ENCODE measurements at places on chromosomes 2 and 18.
A peak's percentile ranks its signal among the peaks of the same experiment; 100 is the strongest.

- DNase-seq = no peak
These were observed 83.7 kb downstream of the CERKL start for GRCh38 chr2:181573140-181573736.

DNA sequence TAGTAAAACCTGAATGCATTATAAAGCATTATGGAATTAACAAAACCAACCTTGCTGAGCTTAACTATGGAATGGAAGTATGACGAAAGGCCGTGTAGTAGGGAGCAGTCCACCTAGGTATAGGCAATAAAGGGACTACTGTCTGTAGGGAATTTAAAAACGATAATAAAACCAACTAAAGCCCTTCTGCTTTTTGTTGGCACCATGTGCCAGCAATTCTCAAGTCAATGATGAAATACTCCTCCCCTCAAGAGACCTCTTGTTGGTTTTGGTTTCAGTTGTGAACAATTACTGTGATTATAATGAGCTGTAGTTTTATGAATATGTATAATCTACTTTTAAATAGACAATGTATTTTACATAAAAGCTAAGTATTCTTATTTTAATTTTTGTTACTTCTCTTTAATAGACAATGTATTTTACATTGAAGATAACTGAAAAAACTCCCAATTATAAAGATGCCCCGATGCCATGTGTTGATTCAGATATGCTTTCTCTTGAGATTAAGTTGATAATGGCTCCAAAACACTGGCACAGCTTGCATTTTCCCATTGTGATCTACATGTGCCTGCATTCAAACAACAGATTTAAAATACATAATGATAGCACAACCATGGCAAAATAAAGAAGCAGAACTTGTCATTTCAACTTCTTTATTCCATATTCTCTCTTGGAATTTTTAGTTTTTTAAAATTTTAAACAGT is 55.5 kb upstream of the ZDBF2 start:
- no peak for DNase-seq

DNA sequence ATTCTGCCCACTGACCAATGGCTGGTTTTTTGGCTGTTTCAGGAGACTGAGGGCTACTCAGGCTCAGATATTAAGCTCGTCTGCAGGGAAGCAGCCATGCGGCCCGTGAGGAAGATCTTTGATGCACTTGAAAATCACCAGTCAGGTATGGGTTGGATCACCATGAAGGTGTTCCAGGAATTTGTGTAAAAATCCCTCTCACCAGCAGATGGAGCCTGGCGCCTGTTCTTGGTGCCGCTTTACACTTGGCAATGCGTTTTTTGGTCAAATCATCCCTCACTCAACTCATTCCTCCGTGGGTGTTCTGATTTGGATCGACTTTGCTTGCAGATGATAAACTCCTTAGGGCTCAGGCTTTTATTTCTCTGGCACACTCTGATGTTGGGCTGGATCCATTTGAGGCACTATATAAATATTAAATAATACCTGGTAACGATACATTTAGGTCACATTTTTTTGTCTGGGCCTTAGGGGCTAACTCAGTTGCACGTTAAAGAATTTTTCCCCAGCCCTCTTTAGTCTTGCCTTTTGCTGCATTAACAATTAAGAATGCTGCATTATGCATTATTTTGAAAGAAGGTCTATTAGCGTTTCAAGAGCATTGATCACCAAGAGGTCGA is 50.0 kb downstream of the HDHD2 start:
- DNase-seq = peak; percentile 52

- DNase-seq = no peak
These were observed 236.3 kb downstream of the AGAP1 start for GRCh38 chr2:235730115-235730514.

- peak; percentile 10 for DNase-seq
These were observed 181.7 kb downstream of the ANAPC1 start for GRCh38 chr2:111702119-111702803.

GRCh38 chr2:133314795-133315194 is 253.5 kb downstream of the NCKAP5 start:
- no peak for DNase-seq

DNA sequence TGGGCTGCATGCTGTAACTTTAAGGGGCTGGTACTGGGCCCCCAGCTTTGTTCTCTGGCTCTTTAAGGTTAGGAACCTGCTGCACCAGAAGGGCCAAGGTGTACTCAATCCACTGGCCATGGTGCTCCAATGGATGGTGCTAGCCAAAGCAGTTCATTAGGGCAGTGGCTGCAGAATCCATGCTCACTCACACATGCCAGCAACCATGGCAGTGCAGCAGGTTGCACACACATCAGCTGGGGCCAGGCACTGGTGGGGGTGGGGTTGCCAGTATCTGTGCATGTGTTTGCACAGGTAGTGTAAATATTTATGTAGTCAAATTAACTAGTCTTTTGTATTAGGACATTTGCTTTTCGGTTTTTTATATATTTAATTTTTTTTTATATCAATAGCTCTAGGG is 228.3 kb upstream of the EPC2 start:
- no peak for DNase-seq

GRCh38 chr2:71235930-71236587 is 9.2 kb upstream of the PAIP2B start:
- DNase-seq = no peak

DNA sequence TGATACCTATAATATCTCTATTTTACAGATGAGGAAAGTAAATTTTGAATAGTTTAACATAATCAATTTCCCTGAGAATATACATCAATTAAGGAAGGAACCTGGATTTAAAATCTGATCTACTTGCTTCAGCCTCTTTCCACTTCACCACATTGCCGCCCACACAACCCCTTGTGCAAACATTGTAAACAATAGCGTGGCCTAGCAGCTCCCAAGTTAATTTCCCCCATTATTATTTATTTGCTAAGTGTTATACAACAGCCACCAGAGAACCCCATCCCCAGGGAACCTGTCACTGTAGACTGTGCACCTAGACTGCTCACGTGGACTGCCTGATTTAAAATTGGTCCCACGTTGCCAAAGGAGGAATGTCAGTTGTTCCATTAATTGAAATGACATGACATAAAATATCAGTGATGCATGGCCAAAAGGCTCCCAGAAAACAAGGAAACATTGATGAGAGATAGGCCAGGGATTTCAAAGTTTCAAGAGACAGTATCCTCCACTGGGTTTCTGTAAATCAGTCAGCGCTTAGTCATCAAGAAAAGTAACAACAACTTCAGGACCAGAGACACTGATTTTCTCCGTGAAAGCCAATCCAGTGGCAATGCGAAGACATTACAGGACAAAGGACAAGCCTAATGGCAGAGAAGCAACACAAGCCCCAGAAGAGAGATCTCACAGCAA is 41.3 kb downstream of the SCG2 start:
- DNase-seq = no peak

- DNase-seq = no peak
These were observed 260.6 kb upstream of the LINC00305 start for GRCh38 chr18:64409511-64409910.

GRCh38 chr2:146807568-146808168 is 1037.2 kb upstream of the ACVR2A start:
- DNase-seq = no peak

GRCh38 chr18:73708591-73708990 is 439.0 kb downstream of the FBXO15 start:
- no peak for DNase-seq

GRCh38 chr2:127176371-127177311 is 43.5 kb downstream of the CYP27C1 start:
- DNase-seq = no peak

DNA sequence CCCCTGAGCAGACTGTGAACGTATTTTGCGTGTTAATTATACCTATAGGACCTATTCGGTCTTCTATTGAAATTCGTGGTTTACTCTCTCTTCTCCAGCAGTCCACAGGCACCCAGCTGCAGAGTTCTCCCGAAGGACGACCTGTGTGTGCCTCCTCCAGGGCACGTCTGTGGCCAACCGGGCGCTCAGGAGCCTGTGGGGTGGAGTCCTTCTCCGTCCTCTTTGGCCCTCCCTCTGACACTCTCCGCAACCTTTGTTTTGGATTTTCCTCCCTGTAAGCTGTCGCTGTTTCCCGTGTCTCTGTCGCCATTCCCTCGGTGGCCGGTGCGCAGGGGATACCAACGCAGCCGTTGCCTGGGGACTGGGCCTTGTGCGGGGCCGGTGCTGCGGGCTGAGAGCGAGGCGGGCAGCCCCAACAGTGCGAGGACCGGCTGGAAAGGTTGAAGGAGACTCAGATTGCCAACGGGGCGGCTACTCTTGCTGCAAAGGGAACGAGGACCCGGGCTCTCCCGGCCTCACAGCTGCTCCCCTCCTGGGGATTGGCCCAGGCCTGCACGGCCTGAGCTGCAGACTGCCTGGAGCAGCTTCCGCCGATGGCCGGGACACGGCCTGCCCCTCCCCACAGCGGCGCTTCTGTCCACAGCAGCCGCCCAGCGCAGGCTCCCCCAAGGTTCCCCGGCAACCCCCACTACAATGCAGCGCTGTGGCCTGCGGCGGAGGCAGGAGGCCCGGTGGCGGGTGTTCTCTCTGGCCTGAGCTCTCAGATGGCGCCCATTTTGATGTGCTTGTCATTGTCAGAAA is 221.0 kb downstream of the MTX2 start:
- no peak for DNase-seq

- no peak for DNase-seq
These were observed 918 bp upstream of the NETO1 start for GRCh38 chr18:72868585-72869225.

- DNase-seq = no peak
These were observed 254.6 kb upstream of the RND3 start for GRCh38 chr2:150742094-150742493.

All from effector CD4-positive, alpha-beta T cell (primary cell).